ENCODE measurements at places on chromosomes 11 and 22.

GRCh38 chr11:9155930-9156329 is 64.5 kb upstream of the SCUBE2 start:
- no peak for DNase-seq

DNA sequence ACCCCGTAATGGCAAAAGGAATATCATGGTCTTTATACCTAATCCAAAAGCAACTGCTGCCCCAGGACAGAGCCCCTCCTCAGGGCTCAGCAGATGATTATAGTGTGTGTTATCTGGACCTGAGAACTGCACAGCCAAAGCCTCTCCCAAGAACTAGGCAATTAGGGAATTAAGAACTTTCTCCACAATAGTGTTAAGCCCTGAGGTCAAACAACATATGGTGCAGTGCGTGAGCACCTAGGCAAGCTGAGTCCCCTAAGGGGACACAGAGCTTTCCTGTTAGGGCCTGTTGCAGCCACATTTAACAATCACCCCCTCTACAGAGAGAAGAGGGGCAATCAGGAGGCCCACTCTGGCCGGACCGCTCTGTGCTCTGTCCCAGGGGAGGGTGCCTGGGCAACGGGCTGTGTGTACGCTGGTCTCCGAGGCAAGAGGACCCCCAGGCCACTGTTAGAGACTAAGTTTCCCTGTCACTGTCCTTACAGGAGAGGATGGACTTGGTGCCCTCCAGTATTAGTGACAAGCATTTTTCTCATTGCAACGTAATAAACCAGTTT is 1.4 kb upstream of the KCNJ5 start:
- DNase-seq: no peak

GRCh38 chr11:66488957-66489356 is 8.7 kb downstream of the DPP3 start:
- DNase-seq: no peak

DNA sequence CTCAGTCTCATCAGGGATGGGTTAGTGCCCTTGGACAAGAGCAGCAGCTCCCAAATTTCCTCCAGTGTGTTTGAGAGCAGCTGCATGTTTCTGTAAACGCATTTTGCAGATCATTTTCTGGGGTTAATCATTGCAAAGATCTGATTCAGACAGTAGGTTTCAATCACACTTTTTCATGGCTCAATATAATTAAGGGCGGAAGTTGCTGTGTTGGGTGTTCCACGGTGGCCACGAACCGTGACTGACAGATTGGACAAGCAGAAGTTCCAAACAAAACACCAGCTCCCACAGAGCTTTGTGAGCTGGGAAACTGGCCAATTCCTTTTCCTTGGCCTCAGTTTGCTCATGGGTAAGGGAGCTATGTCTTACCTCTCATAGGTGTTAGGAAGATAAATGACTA is 8.4 kb upstream of the RASSF10 start:
- DNase-seq: no peak

- DNase-seq: no peak
Observed at GRCh38 chr11:46006418-46007070, 84.1 kb downstream of the LARGE2 start.
